ENCODE measurements at places on chromosomes 2 and 18.

DNA sequence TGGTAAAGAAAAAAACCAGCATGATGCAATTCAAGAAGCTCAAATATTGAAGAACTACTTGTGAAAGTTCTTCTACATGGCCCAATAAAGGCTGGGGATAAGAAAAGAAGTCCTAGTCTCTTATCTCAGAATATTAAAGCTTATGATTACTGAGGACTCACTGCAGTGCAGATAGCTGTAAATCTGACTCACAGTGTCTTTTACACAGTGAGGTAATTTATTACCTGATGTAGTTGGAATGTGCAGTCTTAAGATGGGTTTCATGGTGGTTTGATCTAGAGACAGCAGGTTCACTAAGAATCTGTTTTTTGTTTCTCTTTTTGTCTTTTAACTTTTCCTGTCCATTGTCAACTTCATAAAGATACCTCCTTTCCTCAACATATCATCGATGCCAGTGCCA is 484.0 kb upstream of the MAP2 start:
- H3K36me3 ChIP-seq: no peaks in the 10 kb centered on the region
- no peak for DNase-seq
- no peaks in the 10 kb centered on the region for H3K4me1 ChIP-seq

DNA sequence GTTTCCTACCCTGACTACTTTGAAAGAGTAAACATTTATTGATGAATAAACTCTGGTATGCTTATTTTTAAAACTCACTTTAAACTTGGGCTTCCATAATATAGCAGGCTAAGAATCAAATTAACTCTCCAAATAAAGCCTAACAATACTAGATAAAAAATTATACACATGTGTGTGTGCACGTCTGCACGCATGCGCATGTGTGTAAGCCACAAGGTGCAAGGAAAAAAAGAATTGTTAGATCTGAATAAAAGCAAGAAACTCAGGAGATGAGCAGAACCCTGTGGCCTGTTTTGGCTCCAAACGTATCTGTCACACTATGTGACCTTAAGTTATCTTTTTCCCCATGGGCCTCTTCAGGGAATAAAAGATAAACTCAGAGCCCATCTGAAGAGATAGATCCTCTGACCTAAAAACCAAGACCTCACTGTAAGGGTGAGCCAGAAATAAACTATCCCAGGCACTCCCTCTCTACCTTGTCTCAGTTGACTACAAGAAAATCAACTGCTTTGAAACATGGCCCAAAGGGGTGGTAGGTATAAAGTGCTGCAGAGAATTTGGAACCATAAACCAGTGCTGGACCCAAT is 6.3 kb downstream of the HDHD2 start:
- DNase-seq: no peak
- no peak overlapping the region for H3K27ac ChIP-seq
- H3K4me3 ChIP-seq: no peak overlapping the region
- H3K4me1 ChIP-seq: peaks cover 31% of the 10 kb centered on the region
- no peaks in the 10 kb centered on the region for H3K36me3 ChIP-seq

GRCh38 chr2:70733646-70734180 is 34.3 kb downstream of the ADD2 start:
- no peak overlapping the region for H3K27ac ChIP-seq
- H3K36me3 ChIP-seq: peaks cover 3% of the 10 kb centered on the region
- no peak overlapping the region for H3K4me3 ChIP-seq
- peaks cover 4% of the 10 kb centered on the region for H3K4me1 ChIP-seq
- no peak for DNase-seq

DNA sequence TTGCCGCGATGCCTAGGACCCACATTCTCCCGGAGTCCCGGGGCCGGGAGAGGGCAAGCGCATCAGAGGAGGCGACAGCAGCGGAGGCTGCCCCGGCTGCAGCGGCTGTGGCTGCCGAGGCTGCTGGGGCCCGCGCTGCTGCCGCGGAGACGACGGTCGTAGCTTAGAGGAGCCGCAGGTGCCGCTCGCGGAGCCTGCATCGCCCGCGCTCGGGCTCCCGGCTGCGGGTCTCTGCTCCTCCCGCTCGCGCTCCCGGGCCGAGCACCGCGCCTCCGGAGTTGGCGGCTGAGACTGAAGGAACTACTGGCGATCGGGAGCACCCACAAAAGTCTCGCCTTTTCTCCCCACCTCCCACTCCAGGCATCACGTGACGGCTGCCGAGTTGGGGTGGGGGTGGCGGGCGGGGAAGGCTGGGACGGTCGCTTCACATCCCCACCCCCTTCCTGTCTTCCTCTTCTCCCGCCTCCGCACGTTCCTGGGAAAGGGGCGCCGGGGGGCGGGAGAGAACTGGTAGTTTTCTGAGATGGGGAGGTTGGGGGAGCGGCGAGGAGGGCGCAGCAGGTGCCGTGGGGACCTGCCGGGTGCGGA is at the start of gene LYPD1:
TSS of gene LYPD1 (minus strand) at position 298 of the 588 bp plus-strand sequence. CDS start at position 25, 273 bp downstream.
- no peak for DNase-seq
- H3K36me3 ChIP-seq: no peaks in the 10 kb centered on the region
- H3K27ac ChIP-seq: no peak within 1 kb of the TSS
- H3K4me1 ChIP-seq: peaks cover 2% of the 10 kb centered on the region
- peaks cover 41% of the 10 kb centered on the region for H3K27me3 ChIP-seq
- H3K4me3 ChIP-seq: no peak within 1 kb of the TSS

DNA sequence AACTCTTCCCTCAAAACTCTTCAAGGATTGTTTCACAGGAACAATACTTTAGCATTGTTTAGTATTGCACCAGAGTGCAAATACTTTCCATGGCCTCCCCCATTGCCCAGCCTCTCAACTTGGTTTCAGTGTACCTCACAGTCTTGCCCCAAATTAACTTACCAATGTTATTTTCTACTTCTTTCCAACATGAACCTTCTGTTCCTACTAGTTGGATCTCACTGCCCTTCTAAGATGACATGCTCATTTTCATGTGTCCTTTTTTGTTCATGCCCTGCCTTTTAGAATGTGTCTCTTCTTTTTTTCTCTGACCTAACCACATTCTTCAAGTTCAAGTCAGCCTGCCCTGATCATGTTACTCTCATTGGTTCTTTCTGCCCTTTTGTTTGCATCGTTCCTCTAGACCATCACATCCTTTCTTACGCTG is 4.1 kb downstream of the SPATS2L start:
- H3K27ac ChIP-seq: no peak overlapping the region
- no peak overlapping the region for H3K4me3 ChIP-seq

- H3K27ac ChIP-seq: no peak overlapping the region
- H3K36me3 ChIP-seq: no peaks in the 10 kb centered on the region
- no peak for DNase-seq
Measured at GRCh38 chr18:39660141-39660540, 2094.5 kb upstream of the CELF4 start.

- no peak for DNase-seq
- peaks cover under 1% of the 10 kb centered on the region for H3K27me3 ChIP-seq
- H3K4me1 ChIP-seq: peaks cover 11% of the 10 kb centered on the region
- H3K27ac ChIP-seq: no peak overlapping the region
- H3K4me3 ChIP-seq: no peak overlapping the region
Measured at GRCh38 chr2:169009865-169010579, 21.1 kb downstream of the ABCB11 start.

DNA sequence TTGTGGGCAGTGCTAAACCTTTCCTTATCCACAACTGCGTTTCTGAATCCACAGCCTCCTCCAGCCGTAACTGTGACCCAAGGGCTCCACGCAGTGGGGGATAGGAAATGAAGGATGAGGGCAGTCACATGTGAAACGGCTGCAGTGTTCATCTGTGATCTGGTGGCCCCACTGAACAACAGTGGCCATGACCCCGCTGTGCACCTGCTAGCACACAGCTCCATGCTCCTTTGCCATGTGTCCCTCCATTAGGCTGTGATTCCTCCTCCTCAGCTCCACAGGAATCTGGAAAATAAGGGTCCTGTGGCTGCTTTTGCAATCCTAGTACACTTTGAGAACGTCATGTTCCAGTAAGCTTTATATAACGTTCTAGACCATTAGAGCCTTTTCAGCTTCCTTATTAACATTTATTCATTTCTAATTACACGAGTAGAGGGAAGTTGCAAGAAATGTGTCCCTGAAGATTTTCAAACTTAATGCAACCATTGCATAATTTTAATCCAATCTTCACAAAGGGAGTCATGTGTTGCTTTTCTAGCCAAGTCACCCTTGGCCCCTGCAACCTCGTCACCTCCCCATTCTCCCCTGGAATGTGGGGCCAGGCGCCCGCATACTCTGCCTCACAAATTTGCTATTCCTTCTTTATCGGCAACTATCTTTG is 7.1 kb upstream of the NAPG start:
- DNase-seq: no peak
- peaks cover 67% of the 10 kb centered on the region for H3K27me3 ChIP-seq
- H3K36me3 ChIP-seq: peaks cover 4% of the 10 kb centered on the region
- H3K4me1 ChIP-seq: peaks cover 9% of the 10 kb centered on the region
- no peak overlapping the region for H3K27ac ChIP-seq
- no peak overlapping the region for H3K4me3 ChIP-seq

- no peak for DNase-seq
- peaks cover 13% of the 10 kb centered on the region for H3K27me3 ChIP-seq
- no peak overlapping the region for H3K27ac ChIP-seq
- no peak overlapping the region for H3K4me3 ChIP-seq
- no peaks in the 10 kb centered on the region for H3K36me3 ChIP-seq
Measured at GRCh38 chr2:71045865-71046548, 22.4 kb upstream of the NAGK start.

GRCh38 chr2:216603884-216604245 is 29.4 kb upstream of the IGFBP2 start:
- DNase-seq: no peak
- H3K27me3 ChIP-seq: peaks cover 60% of the 10 kb centered on the region

Measured in T-helper 17 cell (primary cell).